ENCODE measurements at places on chromosomes 7 and 10. TPM values are rescaled to one million over a fixed set of nuclear protein-coding genes. Genes with fewer than 3 reads are reported as not detected.

DNA sequence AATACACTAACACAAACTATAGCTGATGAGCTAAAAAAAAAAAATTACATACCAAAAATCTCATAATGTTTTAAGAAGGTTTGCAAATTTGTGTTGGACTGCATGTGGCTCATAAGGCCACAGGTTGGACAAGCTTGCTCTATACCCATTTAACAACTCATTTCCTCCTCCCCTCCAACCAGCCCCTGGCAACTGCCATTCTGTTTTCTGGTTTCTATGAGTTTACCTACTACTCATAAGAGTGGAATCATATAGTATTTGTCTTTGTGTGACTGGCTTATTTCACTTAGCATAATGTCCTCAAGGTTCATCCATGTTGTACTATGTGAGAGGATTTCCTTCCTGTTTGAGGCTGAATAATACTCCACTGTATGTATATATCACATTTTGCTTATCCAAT lies 100.4 kb upstream of the ARHGAP21 start:
- DNase-seq = no peak

DNA sequence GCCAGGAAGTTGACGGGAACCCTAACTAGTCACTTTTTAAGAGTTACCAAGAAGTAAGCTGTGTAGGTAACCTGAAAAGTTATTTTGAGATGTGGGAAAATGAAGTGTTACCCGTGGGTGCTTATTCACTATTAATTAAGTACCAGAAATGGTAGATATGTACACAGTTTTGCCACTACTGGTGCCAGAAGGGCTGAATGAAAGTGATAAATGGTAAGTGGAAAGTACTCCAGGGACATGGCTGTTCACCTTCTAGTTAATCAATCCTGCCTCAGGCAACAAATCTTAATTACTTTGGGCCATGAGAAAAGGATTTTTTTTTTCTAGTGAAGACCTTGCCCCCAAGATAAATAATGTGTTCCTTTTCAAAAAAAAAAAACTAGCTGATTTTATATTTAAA lies 15.8 kb downstream of the NET1 start:
- no peak for DNase-seq

DNA sequence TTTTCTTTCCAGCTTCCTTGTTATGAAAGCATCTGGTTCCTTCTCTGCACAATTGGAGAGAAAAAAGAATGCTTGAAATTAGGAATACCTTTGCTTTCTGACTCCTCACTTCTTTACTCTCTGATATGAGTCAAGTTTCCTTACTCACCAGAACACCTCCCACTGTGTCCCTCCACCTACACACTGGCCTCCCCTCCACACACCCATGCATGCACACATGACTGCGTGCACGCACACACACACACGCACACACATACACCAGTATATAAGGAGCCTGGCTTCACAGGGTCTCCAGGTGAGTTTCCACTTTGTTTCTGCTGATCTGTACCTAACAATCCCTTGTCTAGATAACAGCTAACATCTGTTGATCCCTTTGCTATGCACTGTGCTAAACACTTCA lies 11.4 kb upstream of the PTER start:
- no peak for DNase-seq

DNA sequence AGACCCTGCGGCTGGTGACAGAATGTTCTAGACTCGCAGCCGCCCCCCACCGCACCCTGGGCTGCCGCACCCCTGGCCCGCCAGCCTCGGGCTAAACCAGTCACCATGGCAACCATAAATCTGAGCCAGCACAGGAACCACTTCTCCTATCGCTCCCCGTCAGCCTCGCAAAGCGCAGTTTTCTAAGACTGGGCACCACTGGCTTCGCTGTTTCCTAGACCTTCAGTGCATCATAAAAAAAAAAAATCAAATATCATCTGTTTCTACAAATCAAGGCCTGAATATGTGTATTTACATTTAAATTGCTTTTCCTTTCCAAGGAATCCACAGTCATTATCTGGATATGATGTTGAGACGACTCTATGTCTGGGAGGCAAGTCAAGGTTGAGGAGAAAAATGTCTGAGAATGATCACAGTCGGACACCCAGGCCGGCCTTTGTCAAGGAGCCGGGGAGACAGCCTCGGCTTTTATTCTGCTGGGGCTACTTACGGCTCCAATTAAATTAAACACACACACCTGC lies 99.9 kb downstream of the PTPRN2 start:
- no peak for DNase-seq

GRCh38 chr7:155341463-155341983 lies 43.8 kb downstream of the INSIG1 start:
- DNase-seq = no peak

- DNase-seq = no peak
Measured at GRCh38 chr10:5932345-5932744, 42.3 kb downstream of the FBH1 start.

DNA sequence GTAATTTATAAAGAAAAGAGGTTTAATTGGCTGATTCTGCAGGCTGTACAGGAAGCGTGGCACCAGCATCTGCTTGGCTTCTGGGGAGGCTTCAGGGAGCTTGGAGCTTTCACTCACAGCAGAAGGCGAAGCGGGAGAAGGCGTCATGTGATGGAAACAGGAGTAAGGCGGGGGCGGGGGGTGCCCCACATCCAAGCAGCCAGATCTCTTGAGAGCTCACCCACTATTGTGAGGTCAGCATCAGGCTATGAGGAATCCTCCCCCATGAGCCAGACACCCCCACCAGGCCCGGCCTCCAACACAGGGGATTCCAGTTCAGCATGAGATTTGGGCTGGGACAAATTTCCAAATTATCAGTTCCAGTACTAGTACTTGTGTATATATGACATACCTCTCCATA lies 46.2 kb downstream of the WDR37 start:
- DNase-seq = no peak

GRCh38 chr7:45687721-45688120 lies 113.6 kb downstream of the ADCY1 start:
- no peak for DNase-seq

GRCh38 chr7:379456-380138 lies 89.6 kb downstream of the FOXL3 start:
- DNase-seq = peak; percentile 14

GRCh38 chr7:132942701-132943100 lies 139.2 kb downstream of the CHCHD3 start:
- no peak for DNase-seq

GRCh38 chr10:119025336-119025735 lies 4.2 kb upstream of the NANOS1 start:
- no peak for DNase-seq

DNA sequence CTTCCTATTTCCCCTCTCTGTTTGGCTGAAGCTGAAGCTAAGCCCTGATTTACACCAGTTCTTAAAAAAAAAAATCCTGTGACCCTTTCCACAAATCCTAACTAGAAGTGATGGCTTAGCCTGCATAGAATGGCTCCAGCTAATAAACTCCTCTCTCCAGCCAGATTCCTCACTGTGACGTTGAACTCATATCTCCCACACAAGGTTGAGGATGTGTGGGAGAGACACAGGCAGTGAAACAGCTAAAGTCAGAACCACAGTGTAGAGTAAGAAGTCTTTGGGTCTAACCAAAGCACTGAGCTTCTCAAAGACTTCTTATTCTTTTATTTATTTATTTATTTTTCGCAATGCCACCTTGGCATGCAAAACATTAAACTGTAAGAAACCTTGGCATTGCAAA lies 268.3 kb downstream of the SNX13 start:
- no peak for DNase-seq

GRCh38 chr7:134737566-134738345 lies 41.7 kb upstream of the CALD1 start:
- DNase-seq = no peak

DNA sequence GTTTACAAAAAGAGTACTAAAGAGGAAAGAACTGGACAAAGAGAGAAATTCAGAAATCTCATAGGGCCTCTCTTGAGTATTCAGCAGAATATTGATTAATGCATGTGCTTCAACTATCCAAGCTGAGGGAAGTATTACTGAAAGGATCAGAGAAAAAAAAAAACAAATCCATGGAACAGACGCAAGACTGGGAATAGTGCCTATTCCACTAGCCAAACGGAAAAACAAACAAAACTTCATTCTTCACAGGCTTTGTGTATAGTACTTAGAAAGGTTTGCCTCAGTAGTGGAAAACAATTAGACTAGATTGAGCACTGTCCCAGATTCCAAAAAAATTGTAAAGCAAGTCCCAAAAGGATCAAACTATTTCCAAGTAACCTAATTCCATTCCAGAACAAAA lies 106.2 kb downstream of the TFEC start:
- DNase-seq = no peak

- DNase-seq = no peak
Measured at GRCh38 chr7:144407266-144407931, 3.9 kb upstream of the NOBOX start.

DNA sequence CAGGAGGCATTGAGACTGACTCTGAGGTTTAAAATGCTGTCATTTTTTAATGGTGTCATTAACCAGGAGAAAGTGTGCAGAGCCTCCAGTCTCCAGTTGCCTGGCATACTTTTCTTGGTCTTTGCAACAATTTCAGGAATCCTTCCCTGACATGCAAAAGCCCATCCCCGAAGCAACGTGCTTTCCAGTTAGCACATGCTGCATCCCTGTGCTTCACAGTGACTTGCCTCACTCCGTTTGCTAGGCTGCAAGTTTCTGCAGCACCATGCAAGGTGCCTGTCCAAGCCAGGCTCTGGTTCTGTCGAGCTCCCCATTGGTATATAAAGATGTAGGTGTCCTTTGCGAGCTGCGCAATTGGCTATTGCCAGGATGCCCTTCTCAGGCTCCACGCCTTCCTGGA lies 135.0 kb downstream of the GALNT17 start:
- no peak for DNase-seq

Gene EN2
- 6.7 TPM for total RNA-seq

Gene SGCE
- total RNA-seq = 53.1 TPM

Gene PTPN20
- 12.7 TPM for total RNA-seq

Gene MSMB
- not detected for total RNA-seq

Gene KCND2
- total RNA-seq = not detected

Gene ADRA2A
- not detected for total RNA-seq

Gene CHN2
- not detected for total RNA-seq

Gene AOAH
- total RNA-seq = 4.8 TPM

Gene SLC35G1
- total RNA-seq = 1.3 TPM

Gene NEUROD6
- not detected for total RNA-seq

Gene CTNNA3
- not detected for total RNA-seq

Gene ACSM6
- not detected for total RNA-seq

Gene PTF1A
- total RNA-seq = not detected

Gene PRPS1L1
- total RNA-seq = not detected

Gene KIN
- total RNA-seq = 28.2 TPM

Gene TES
- total RNA-seq = 82.8 TPM

Gene SVOPL
- not detected for total RNA-seq

Gene VAX1
- total RNA-seq = 0.27 TPM

Gene H2BK1
- not detected for total RNA-seq
